ENCODE measurements at places on chromosomes 5 and 9. TPM values are rescaled to one million over a fixed set of nuclear protein-coding genes. Genes with fewer than 3 reads are reported as not detected.

DNA sequence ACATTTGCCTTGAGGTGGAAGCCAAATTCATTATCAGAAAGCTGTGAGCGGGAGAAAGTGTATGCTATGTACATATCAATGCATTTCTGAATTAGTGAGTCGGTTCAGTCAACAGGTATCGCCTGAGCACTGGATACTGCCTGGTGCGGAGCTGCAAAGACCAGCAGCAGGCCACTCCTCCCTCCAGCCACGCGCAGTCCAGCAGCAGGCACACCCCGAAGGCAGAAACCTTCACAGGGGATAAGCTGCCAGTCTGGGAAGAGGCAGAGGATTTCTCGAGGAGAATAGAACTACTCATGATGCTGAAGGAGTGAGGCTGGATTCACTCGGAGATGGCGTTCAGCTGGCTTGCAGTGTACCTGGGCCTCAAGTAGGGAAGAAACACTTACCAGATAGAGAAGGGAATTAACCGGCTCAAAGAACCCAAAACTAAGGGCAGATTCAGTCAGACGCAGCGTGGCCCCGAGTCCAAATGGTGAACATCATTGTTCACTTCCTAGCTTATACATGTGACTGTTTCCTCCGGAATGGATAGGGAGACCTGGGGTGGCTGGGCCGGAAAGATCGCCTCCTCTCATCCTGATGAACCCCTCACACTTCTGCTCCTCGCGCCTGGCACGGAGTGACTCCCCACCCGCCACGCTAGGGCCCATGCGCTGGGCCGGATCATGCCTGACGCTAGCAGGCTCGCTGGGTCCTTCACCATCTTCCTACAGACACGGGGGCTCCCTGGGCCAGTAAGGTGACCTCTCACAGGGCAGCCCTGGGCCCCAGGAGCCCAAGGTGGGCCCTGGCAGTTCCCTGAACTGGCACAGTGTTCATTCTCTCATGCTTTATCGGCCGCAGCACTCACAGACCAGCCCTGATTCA is 78.1 kb upstream of the SPATA31C2 start:
- H3K27me3 ChIP-seq = no peaks in the 10 kb centered on the region
- no peak overlapping the region for H3K27ac ChIP-seq
- H3K4me3 ChIP-seq = no peak overlapping the region
- H3K36me3 ChIP-seq = no peaks in the 10 kb centered on the region

- DNase-seq = no peak
- H3K27ac ChIP-seq = no peak overlapping the region
- H3K4me3 ChIP-seq = no peak overlapping the region
- H3K36me3 ChIP-seq = no peaks in the 10 kb centered on the region
These were observed 1402.4 kb upstream of the NUDT12 start for GRCh38 chr5:104965006-104965405.

Gene FIBCD1
- polyA plus RNA-seq = 0.24 TPM

DNA sequence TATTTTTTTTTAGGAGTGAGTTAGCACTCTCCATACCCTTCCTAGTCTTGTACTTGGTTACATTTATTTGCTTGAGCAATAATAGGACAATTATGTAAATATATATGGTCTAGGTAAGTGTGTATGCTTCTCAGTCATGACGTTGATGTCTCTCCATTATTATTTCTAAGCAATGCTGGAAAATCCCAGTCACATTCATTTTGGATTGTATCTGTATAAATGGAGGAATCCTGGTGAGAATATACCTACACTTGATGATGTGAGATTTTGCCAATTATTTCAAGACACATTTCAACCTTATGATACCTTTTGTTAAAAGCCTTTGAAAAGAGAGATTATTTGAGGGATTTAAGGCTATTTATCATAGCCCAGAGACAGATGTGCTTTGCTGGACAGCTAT is 2244.5 kb upstream of the WWC1 start:
- H3K4me3 ChIP-seq = no peak overlapping the region
- no peaks in the 10 kb centered on the region for H3K4me1 ChIP-seq
- no peaks in the 10 kb centered on the region for H3K27me3 ChIP-seq
- H3K36me3 ChIP-seq = no peaks in the 10 kb centered on the region

GRCh38 chr9:36559036-36559695 is 13.5 kb upstream of the MELK start:
- no peaks in the 10 kb centered on the region for H3K4me1 ChIP-seq
- H3K36me3 ChIP-seq = no peaks in the 10 kb centered on the region
- no peaks in the 10 kb centered on the region for H3K27me3 ChIP-seq
- H3K27ac ChIP-seq = no peak overlapping the region
- no peak overlapping the region for H3K4me3 ChIP-seq

GRCh38 chr9:121861501-121862180 is 210.2 kb downstream of the DAB2IP start:
- H3K4me3 ChIP-seq = no peak overlapping the region
- H3K36me3 ChIP-seq = no peaks in the 10 kb centered on the region
- DNase-seq = peak; percentile 23
